ENCODE measurements at places on chromosomes 1 and 21.

DNA sequence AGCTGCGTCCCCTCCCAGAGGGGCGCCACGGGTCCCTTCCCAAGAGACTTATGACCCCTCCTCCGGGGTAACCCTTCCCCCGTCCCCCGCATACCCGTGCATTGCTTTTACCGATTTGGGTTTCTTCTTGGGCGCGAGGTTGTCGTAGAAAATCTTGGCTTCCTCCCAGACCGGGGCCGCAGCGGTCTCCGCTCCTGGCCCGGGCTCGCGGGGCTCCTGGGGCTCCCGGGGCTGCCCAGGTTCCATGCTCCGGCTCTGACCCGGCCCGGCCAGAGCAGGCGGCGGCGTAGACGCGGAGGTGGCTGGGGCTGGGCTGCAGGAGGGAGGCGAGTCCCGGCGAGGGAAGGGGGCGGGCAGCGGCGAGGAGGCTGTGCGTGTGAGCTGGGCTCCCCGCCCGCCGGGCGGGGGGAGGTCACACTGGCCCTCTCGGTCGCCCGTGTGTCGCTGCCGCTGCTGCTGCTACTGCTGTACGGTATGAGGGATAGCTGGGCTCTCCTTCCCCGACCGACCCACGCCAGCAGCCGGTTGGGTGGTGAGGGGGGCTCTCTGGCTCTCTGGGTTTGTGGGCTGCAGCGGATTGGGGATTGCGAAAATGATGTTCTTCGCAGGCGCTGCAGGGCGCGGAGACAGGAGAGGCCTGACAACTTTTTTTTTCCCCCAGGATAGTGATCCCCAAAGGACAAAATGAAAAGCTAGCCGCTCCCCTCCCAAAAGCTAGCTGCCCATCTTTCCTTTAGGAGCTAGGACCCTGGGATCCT lies at the start of gene NT5C1A:
NT5C1A (minus strand) TSS at position 315 of the 758 bp plus-strand sequence; CDS start at position 246, 69 bp downstream.
- DNase-seq: no peak

DNA sequence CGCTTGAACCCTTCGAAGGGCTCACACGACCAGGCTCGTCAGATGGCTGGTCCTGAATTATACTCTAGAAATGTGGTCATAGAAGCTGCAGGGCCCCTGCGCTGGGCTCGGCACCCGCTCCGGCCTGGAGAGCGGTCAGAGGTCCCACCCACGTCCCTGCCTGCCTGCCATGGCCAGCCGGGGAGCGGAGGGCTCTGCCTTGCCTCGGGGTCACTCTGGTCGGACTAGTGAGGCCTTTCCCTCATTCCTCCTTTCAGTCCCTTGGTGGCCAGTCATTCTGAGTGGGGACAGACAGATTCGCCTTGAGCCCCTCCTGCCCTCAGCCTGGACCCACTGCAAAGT lies 529 bp upstream of the MARCKSL1 start:
- DNase-seq: no peak

- no peak for DNase-seq
Measured at GRCh38 chr1:10773851-10774614, 22.4 kb downstream of the CASZ1 start.

DNA sequence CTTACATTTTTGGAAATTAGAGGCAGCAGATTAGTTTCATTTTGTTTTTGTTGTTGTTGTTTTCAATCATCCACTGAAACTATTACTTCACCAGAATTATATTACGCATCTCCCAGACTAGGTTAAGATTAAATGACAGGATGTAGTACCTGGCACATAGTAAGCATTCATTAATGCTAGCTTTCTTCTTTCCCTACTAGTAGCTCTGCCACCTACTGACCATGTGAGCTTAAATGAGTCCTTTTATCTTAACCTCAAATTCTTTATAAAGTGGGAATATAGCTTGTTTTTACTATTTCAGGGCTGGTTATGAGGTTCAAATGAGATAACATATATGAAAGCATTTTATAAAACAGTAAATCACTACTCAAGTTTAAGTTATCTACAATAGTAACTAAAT lies 10.2 kb upstream of the ASPM start:
- DNase-seq: no peak

DNA sequence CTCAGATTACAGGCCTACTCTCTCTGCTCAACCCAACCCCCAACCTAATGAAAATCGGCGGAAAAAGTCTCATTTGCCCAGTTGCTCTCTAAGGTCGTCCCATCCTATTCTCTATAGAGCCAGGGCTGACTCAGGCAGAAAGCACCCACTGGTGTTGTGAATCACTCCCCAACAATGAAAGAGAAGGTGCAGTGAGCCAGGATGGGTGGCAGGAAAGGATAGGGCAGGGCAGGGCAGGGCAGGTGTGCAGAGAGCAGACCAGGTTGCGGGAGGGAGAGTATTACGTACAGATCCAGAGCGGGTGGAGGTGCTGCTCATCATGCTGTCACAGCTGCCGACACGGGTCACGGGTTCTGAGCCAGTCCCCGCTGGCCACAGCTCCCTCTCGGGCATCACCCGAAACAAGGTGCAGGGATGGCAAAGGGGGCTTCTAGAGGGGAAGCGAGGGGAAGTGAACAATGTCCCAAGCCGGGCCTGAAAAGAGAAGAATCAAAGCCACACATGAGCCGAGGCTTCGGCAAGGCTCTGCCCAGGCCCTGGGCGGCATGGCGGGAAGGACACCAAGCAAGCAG lies 5.3 kb downstream of the C1orf116 start:
- DNase-seq: no peak
